ENCODE measurements at places on chromosomes 3 and 15. TPM values are rescaled to one million over a fixed set of nuclear protein-coding genes. Genes with fewer than 3 reads are reported as not detected.

DNA sequence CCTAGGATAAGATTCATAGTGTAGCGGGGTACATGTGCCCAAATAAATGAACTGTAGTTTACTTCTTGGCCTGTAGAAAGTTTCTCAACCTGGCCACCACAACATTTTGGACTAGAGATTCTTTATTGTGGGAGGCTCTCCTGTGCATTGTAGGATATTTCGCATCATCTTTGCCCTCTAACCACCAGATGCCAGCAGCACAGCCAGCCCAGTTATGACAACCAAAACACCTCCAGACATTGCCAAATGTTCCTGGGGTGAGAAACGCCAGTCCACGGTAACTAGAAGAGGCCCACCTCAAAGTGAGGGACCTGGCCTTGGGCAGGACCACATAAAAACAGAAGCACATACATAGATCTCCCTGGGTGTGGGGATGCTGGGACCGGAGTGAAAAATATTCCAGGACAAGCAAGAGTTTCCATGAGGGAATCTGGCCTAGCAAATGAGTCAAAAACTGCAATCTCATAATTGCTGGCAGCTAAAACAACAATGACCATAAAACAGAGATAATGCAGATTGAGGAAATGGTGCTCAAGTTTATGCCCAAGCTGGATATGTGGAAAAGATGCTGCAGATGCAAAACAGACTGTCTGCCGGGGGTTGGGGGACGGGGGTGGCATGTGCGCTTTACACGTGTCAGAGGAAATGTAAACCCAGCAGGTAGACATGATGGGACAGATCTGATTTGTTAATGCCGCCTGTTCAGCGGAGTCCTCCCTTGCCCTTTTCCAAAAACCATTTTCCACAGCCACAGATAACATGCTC is 39.7 kb downstream of the ARHGEF3 start:
- DNase-seq: peak; percentile 73

- DNase-seq: no peak
Measured at GRCh38 chr3:194401868-194402329, 2.8 kb upstream of the GP5 start.

- no peak for DNase-seq
Measured at GRCh38 chr3:23276913-23277658, 74.0 kb downstream of the UBE2E2 start.

DNA sequence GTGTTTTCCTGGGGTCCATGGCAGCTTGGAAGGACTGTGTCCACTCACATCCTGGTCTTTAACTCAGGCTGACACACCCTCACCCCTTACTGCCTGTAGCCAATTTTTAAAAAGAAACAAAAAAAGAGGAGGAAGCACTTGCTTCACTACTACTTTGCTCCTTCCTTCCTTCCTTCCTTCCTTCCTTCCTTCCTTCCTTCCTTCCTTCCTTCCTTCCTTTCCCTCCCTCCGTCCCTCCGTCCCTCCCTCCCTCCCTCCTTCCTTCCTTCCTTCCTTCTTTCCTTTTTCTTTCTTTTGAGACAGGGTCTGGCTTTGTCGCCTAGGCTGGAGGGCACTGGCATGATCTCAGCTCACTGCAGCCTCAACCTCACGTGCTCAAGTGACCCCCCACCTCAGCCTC is 25.5 kb upstream of the AKAP13 start:
- no peak for DNase-seq

GRCh38 chr3:67531181-67532101 is 123.0 kb downstream of the SUCLG2 start:
- no peak for DNase-seq

FANCD2 gene
- total RNA-seq: 23.3 TPM

ECE2 gene
- total RNA-seq: not detected

MEIS2 gene
- 73.0 TPM for total RNA-seq

CCR8 gene
- not detected for total RNA-seq

GOLGA8J gene
- not detected for total RNA-seq
